Breast epithelium (tissue), 4 donors: ENCODE measurements at places on chromosomes 2 and 18. TPM values are rescaled to one million over a fixed set of nuclear protein-coding genes. Genes with fewer than 3 reads are reported as not detected.

- H3K36me3 ChIP-seq: no peaks in the 10 kb centered on the region
- no peaks in the 10 kb centered on the region for H3K27me3 ChIP-seq
- peaks cover 8% of the 10 kb centered on the region for H3K4me1 ChIP-seq
- no peak overlapping the region for H3K4me3 ChIP-seq
Measured at GRCh38 chr2:65072181-65072970, 16.2 kb downstream of the CEP68 start.

- no peaks in the 10 kb centered on the region for H3K36me3 ChIP-seq
- H3K27me3 ChIP-seq: no peaks in the 10 kb centered on the region
- H3K4me1 ChIP-seq: no peaks in the 10 kb centered on the region
- no peak overlapping the region for H3K4me3 ChIP-seq
- H3K27ac ChIP-seq: no peak overlapping the region
Measured at GRCh38 chr2:214648520-214648919, 161.0 kb downstream of the BARD1 start.

GRCh38 chr2:64797881-64798575 is 144.3 kb upstream of the SERTAD2 start:
- no peaks in the 10 kb centered on the region for H3K36me3 ChIP-seq
- H3K27ac ChIP-seq: peak overlapping the region; percentile 27
- DNase-seq: no peak
- no peaks in the 10 kb centered on the region for H3K4me1 ChIP-seq

The CMPK2 gene
- total RNA-seq: 4.0 TPM

- no peak overlapping the region for H3K27ac ChIP-seq
- H3K27me3 ChIP-seq: no peaks in the 10 kb centered on the region
- no peaks in the 10 kb centered on the region for H3K4me1 ChIP-seq
- DNase-seq: no peak
Measured at GRCh38 chr2:121412349-121412748, 118.3 kb upstream of the RNU4ATAC start.

The ADAM23 gene
- 2.5 TPM for total RNA-seq

- no peak overlapping the region for H3K27ac ChIP-seq
- no peak overlapping the region for H3K4me3 ChIP-seq
- no peaks in the 10 kb centered on the region for H3K27me3 ChIP-seq
- no peak for DNase-seq
- no peaks in the 10 kb centered on the region for H3K4me1 ChIP-seq
Measured at GRCh38 chr18:54679318-54680149, 88.5 kb downstream of the DYNAP start.

The RTP5 gene
- 0.15 TPM for total RNA-seq
